ENCODE measurements at places on chromosomes 12 and 14.

DNA sequence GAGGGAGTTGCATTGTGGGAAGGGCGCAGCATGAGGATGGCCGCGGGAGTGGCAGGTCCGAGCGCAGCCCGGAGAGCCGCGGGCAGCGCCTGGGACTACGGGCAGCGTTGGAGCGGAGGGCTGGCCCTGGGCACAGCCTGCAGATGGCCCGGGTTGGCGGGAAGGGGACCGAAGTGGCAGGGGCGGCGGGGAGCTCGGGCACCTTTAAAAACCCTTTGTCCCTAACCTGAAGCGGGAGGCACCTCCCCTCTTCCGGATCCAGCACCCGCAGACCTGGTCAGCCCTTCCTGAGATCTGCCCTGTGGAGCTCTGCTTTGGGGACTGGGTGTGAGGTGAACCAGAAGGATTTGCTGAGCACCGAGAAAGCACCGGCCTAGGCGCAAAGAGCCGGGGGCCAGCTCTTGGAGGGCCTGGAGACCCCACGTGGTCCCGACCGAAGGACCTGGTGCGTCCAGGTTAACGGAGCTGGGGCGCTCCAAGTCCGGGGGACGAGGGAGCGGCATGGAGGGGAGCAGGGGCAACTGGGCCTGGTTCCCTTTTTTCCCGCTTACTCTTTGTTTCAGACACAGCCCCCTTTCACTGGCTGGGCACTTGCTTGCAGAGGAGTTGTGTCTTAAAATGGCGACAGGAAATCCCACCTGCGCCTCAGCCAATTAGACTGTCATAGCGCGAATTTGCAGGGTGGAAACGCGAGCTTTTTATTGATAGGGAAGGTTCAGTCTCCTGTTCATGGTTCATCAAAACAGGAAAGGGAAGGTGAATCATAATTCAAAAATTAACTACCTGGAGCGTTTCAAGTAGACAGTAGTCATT lies 792 bp upstream of the SLC38A1 start:
- peak; percentile 81 for DNase-seq

DNA sequence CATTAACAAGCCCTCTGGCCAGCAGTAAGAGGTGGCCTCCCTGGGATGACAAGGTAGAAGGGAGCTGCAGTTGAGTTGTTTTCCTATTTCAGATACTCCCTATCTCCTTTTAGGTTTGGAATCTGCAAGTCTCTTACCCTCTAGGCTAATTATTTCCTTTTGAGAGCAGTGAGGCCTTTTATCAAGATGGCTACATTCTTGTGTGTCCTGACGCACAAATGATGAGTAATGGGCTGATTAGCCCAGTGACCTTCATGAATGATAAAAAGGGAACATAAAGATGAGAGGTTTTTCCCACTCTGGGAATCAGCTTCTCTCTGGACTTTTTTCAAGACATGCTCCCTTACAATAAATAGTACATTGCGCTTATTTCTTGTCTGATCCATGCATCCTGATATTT lies 22.9 kb downstream of the DYRK2 start:
- DNase-seq: no peak

GRCh38 chr12:89947437-89948270 lies 239.0 kb upstream of the ATP2B1 start:
- DNase-seq: no peak

- no peak for DNase-seq
Measured at GRCh38 chr12:92847368-92847767, 81.7 kb downstream of the EEA1 start.

- no peak for DNase-seq
Measured at GRCh38 chr12:74999474-74999873, 210.2 kb downstream of the KCNC2 start.
